Stimulated activated CD4-positive, alpha-beta T cell treated with anti-CD3 and anti-CD28 coated beads, Interleukin-12 subunit alpha, Interleukin-12 subunit beta, amount 100 ng/mL, for 24 hours (primary cell): ENCODE measurements at places on chromosomes 6 and 20.

GRCh38 chr6:64221776-64222175 lies 586.2 kb downstream of the PHF3 start:
- no peak for DNase-seq

GRCh38 chr6:129140526-129140925 lies 257.6 kb downstream of the LAMA2 start:
- DNase-seq, result no peak

DNA sequence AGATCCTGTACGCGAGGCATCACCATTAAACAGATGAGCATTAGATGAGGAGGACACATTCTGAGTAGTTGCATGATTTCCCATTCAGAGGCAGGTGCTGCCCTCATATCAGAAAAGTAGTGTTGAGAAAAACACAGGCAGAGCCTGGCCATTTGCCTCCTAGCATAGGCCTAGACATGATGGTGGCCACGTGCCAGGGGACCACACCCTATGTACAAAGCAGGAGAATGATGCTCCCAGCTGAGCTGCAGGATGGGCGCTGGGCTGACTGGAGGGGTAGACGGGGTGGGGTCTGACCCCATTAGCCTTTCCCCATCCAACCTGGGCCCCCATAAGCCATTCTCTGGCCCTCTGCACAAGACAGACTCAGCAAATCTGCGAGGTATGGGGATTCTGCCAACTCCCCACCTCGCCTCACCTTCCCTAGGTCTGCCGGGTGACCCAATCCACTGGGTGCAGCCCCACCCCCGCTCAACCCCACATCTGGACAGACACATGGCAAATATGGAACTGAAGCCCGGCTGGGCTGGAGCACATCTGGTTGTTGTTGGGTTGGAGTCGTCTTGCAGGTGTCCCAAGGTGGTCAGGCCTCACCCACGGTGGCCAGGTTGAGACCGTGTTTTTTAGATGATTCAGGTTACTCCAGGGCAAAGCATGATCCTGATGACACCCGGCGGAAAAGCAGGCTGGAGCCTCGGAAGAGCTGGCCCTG lies 13.9 kb downstream of the PI16 start:
- no peak for DNase-seq

- no peak for DNase-seq
Measured at GRCh38 chr6:12419631-12420272, 129.6 kb downstream of the EDN1 start.

GRCh38 chr20:10497791-10498190 lies 62.7 kb downstream of the SLX4IP start:
- no peak for DNase-seq
